ENCODE measurements at places on chromosomes 4 and X.

DNA sequence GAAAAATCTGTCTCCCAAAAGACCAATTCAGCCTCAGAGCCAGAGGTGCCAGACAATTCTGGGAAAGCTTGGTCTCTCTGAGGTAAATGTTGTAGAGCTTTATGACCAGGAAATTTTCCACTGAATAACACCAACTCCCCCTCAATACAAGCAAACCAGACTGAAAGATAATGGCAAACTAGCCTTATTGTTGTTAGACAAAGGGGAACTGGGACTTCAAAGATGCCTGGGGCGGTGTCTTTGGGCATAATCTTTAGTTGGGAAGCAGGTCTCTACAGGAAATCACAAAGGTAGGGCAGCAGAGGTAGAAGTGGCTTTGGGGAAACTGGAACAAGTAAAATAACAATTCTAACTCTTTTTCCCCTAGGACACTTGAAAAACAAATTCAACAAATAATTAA lies 12.0 kb downstream of the COL4A6 start:
- DNase-seq = no peak

GRCh38 chrX:74160358-74160757 lies 143.6 kb upstream of the ZCCHC13 start:
- DNase-seq = no peak

DNA sequence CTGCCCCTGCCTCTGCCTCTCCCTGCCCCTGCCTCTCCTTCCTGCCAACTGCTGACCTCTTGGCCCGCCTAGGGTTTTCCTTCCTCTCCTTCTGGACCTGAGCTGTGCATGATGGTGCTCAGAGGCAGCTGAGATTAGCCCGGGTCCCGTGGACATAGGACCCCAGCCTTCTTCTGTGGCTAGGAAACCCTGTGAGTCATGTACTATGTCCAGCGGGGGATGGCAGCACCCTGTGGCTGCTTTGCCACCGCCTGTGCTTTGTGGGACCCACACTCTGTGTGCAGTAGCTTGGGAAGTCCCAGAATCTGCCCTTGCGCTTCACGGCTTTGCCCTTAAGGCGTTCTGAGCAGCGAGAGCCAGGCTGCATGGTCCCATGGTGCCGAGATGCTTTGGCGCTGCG lies 105.5 kb upstream of the PSAPL1 start:
- DNase-seq = no peak

- no peak for DNase-seq
These were observed 21.5 kb upstream of the TMSB4X start for GRCh38 chrX:12953420-12953819.

DNA sequence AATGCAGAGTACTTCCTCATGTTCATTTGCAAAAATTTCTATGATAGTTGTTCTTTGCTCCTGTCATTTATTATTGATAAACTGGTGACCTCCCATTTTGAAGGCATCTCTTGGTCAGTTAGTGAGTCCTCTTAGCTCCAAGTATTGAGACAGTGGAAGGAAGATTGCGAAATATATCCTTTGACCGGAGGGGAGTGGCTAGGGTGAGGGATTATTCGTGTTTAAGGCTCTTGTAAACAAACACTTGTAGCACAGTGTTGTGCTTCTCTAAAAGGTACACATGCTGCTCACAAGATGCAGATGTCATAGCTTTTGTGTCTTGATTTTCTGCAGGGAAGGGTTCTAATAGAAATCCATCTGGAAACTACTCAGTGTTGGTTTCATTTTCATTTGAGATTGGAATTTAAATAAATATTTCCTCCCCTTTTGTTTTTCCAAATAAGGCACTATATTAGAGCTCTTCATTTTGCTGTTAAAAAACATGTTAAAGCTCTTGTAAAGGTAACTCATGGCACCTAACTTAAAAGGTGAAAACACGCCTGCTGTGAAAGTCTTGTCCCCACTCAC lies 21.8 kb downstream of the TXLNG start:
- DNase-seq = no peak

GRCh38 chr4:125762537-125762936 lies 447.8 kb downstream of the FAT4 start:
- no peak for DNase-seq

DNA sequence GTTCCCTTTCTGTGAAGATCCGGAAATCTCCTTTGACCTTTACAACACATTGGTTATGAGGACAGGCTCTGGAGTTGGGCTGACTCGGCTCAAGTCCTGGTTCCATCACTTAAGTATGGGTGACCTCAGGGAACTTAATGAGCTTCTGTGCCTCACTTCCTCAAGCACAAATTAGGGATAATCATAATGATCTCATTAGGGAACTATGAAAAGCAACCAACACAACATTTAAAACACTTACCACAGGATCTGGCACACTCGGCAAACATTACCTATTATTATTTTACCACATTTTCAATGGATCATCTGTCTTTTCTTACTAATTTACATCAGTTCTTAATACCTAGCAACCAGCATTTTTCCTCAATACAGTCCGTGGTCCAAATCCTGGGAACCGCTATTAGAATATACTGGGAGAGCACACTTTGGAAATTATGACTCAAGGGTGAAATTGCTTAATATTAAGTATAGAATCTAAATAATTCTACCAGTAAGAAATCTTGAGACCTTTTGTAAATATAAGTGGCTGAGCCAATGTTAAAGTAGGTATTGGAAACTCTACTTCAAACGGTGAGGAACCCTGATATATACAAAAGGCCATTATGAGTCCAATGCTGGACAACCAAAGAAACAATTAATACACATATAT lies 19.6 kb downstream of the ADGRA3 start:
- no peak for DNase-seq

- DNase-seq = no peak
These were observed 147.9 kb upstream of the CTSO start for GRCh38 chr4:156101571-156101970.

DNA sequence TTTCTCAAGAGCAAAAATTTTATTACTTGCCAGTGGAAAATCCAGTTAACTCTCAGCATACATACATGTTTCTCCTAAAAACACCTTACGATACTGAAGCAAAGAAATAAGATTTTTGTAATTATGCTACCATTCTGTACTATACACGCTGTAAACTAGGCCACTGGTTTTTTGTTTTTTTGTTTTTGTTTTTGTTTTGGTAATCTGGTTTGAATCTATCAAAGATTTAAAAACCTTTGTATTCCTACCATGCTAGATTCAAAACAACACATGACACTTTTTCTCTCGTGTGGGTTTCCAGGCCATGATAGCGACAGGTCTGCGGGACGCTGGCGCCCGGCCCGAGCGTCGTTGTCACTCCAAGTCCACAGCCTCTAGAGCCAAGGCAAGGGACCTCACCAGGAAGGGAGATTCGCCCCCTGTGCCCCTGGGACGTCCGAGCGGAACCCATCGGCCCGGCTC lies 723 bp downstream of the TMEM192 start:
- no peak for DNase-seq

DNA sequence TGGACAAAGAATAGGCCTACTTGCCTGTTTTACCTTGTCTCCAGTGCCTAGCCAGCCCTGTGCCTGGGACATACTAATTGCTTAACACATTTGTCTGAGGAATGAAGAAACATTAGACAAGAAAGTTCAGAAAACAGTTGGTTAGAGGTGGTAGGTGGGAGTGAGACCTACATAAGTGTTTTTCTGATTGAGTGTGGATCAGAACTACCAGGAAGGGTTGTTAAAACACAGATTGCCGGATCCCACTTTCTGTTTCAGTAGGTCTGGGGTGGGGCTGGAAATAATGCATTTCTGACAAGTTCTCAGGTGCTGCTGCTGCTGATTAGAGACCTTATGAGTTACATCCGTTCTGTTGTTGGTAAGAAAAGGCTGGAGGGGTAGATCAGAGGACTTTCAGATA lies 5.7 kb upstream of the JADE1 start:
- no peak for DNase-seq

DNA sequence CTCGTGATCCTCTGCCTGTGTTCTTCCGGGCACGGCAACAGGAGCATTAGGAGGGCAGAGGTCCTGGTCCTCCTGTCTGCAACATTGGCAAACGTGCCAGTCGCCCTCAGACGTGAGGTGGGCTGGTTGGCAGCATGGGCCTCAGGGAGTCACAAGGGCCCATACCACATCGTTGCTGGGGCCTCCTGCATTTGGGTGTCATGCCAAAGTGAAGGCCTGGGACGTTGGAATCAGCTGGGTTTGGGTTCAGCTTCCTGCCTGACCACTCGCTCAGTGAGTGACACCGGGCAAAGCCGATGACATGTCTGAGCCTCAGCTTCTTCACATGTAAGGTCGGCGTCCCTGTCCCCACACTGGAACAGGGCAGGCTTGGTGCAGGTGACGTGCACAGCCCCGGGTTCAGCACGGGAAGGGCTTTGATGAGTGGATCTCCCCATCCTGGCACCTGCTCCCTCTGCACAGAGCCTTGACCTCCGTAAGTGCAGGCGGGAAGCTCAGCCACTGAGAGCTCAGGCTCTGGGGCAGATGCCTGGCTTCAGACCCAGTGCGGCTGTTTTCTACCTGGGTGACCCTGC lies 91.6 kb downstream of the PSAPL1 start:
- no peak for DNase-seq

DNA sequence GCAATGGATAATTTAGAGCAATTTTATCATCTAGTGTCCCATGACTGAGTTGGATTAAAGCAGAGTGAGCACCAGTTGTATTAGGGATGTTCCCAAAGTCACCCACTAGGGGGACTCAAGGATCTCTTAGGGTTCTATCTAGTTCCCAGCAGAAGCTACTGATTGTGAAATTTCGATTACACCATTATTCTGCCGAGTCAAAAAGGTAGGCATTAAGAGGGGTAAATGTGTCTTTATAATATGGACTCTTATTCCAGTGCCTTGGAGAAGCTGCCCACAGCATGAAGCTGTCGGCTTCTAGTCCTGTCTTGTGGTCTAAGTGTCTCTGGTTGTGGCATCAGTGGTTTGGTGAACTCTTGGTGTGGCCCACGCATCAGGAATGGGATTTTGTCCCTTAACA lies 53.3 kb downstream of the RGS12 start:
- DNase-seq = no peak

DNA sequence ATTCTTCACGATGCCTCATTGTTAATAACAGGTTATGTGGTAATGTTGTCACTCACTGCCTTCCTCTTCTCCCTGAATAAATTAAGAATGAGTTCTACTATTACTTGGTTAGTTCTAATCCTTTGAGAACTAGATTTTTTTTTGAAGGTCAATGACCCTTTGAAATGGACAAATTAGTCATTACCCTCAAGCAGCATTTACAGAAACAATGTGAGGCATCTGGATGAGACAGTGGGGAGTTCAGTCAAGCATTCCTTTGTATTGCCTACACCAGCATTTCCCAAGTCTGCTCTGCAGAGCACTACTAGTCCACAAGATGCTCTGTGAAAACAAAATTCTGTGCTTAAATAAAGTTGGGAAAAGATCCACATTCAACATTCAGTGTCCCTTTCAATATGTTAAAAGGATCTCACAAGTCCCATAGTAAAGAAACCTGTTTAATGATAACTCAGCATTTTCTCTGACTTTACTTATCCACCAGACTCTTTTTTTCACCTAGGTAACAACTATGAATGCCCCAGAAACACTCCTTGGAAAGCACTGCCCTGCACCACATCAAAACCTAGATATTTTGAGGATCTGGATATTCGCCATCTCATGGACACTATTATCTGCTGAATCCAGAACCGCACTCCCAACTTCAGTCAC lies 60.6 kb downstream of the CHRDL1 start:
- no peak for DNase-seq

DNA sequence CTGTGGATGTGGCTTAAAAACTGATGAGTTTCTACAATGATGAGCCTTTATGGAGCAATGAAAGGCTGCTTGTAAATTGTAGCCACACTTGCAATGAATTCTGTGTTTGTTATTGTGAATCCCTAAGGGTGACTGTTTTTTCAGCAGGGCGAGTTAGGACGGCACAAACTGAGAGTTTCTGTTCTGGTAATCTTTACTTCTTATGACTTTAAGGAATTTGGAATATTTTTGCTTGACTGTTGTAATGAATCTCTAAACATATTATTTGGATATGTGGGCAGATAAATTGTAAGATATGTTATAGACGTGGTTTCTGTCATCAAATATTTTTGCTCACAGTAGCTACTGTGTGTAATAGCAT lies 22.2 kb downstream of the RBPJ start:
- no peak for DNase-seq

DNA sequence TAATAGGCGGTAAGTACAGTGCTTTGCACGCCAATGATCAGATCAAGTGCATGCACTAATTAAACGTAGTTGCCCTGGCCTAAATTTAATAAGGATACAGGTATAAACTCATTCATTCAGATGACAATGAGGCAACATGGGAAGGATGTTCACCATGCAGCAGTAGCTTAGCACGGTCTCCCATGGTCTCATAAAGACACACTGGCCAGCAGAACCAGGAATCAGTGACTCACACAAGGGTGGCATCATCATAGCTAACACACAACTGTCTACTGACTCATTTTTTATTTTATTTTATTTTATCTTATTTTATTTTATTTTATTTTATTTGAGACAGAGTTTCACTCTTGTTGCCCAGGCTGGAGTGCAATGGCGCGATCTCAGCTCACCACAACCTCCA lies 42.7 kb downstream of the TMEM156 start:
- DNase-seq = no peak

- DNase-seq = no peak
These were observed 711.3 kb upstream of the AMOT start for GRCh38 chrX:113551919-113552318.

GRCh38 chr4:103318327-103318726 lies 120.2 kb upstream of the CENPE start:
- no peak for DNase-seq

- no peak for DNase-seq
These were observed 693 bp downstream of the COL4A6 start for GRCh38 chrX:108437349-108438109.

DNA sequence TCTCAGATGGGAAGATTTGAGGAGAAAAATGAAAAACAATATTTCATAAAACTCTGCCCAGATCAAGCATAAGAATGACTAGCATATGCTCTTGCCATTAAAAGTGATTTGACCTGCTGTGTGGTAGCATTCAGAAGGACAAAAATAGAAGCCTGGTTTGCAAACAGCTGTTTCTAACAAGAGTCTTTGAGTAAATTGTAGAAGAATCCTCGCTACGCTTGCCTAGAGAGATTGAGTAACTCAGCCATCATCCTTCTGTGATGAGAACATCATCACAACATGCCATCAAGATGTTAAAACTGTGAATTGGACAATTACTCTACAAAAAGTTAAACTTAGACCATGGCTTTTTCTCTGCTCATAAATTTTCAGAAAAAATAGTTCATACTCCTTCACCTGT lies 168.9 kb upstream of the PUDP start:
- no peak for DNase-seq

- DNase-seq = no peak
These were observed 1843.5 kb upstream of the AGA start for GRCh38 chr4:179285696-179286095.

DNA sequence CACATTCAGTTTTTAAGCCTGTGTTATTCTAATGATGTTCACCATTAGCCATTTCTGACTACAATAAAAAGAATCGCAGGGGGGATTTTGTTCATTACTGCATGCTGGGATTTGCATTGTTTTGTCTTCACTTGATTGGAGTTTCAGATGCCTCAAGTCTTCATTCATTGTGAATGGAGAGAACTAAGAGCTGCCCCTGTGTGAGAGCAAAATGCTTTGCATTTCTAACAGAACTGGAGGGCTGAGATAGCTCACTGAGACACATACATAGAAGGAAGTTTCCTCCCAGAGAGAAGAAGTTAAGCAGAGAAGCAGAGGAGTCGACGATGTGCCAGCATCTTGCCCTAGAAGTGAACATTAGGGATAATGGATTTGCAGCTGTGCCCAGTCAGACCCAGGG lies 113.5 kb upstream of the GATB start:
- no peak for DNase-seq

GRCh38 chr4:7324651-7325121 lies 110.0 kb downstream of the PSAPL1 start:
- DNase-seq = no peak
